Caco-2 (cell line): ENCODE measurements at places on chromosomes 6 and 20. TPM values are rescaled to one million over a fixed set of nuclear protein-coding genes. Genes with fewer than 3 reads are reported as not detected.

- DNase-seq, result no peak
Measured at GRCh38 chr6:8809662-8810061, 374.3 kb upstream of the SLC35B3 start.

- peak; percentile 79 for DNase-seq
Measured at GRCh38 chr20:63309261-63310071, 16.5 kb downstream of the COL20A1 start.

- DNase-seq, result no peak
Measured at GRCh38 chr6:69894578-69895347, 28.4 kb downstream of the COL19A1 start.

The DST gene
- total RNA-seq, result 76.0 and 94.2 TPM in 2 replicates

DNA sequence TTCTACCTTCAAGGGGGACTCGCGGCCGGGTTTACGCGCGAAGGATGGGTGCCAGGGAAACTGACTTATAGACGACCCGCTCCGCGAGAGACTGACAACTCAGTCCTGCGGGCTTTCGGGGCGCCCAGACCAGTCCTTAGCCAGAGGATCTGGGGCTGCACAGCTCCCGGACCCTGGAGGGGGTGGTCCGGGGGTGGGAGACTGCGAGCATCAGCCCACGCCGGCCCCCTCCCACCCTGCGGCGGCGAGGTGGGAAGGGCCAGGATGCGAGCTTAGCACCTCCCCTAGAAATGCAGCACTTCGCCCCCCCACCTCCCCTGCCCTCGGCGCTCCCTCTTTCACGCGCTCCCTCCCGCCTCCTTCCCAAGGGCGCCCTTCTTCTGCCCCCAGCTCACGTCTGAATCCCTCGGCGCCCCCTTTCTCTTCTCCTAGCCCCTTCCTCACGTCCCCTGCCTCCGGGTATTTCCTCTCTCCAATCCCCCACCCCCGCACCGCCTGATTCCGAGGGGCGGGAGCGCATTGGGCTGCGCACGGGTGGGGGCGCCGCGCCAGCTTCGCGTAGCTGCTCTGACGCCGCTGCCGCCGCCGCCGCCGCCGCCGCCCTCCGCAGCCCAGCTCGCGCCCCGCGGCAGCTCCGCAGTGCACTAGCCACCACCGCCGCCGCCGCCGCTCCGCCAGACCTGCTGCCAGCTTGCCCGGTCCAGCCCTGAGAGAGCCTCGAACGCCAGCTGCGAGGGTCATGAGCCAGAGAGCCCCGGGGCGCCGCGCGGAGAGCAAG is at the start of gene SLC32A1:
SLC32A1 (plus strand) TSS at position 639 of the 778 bp plus-strand sequence. CDS start 239 bp downstream, outside the sequence.
- DNase-seq, result no peak

DNA sequence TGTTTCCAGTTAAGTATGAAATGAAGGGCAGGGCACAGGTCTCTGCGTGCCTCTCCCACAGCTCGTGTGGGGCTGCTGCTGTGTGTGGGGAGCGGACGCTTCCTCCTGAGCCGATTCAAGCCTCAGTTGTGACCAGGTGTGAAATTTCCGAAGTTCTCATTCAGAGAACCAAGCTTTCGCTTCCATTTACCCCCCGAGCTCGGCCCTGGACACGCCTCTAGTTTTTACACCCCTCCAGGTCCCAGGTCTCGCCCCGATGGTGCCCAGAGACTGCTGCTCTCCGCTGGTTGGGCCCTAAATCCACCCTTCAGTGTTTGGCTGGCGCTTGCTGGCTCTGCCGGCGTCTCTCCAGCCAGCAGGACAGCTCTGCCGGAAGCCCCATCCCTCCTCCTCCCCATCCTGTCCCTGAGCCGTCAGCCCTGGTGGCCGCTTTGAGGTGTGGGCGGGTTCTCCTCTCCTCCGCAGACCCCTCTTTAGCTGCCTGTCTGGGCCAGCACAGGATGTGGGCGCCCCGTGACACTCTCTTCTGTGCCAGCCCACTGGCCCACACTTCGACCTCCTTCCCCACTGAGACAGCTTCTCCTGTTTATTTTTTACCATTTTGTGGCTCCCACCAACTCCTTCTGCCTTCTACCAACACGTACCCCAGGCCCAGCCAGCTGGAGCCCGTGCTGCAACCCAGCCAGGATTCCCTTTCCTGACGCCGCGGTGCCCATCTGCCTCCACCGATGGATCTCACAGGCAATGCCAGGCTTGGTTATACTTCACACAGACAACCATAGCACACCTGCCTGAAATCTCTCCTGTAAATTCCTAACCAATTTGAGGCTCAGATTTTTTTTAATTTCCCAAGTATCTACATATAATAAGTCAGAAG is 142.8 kb downstream of the DLL1 start:
- no peak for DNase-seq

The CLPSL1 gene
- not detected in 2 replicates for total RNA-seq

The CFAP206 gene
- 0.23 TPM in 1 of 2 replicates, not detected in the other for total RNA-seq

DNA sequence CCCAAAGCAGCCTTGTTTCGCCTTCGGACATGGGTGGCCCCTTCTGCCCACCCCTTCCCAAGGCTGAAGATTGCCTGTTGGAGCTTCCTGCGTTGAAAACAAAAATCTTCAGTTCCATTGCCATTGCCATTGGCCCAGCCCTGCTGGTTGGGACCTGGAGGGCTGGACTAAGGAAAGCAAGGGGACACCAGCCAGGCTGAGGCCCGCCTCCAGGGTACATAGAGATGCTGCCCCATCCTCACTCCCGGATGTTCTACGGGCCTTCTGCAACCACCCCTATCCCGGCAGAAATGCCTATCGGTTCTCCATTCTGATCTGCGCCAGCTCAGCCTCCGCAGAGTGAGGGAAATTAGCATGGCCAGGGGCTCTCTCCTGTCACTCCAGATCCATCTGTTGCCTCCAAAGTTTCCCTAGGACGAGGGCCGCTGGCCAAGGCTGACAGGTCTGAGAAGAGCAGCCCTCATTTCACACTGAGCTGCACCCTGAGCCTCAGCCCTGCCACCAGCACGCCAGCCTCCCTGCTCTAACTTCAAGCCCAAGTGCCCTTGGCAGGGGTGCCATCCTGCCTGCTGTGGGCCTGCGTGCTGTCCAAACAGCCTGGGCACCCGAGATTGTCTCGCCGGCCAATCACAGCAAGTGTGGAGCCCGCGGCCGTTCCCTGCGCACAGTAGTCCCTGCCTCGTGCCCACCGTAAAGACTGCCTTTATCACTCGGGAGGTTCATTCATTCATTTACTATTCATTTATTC is 13.4 kb upstream of the STX16 start:
- no peak for DNase-seq

GRCh38 chr6:118677193-118677592 is 25.8 kb upstream of the CEP85L start:
- no peak for DNase-seq

DNA sequence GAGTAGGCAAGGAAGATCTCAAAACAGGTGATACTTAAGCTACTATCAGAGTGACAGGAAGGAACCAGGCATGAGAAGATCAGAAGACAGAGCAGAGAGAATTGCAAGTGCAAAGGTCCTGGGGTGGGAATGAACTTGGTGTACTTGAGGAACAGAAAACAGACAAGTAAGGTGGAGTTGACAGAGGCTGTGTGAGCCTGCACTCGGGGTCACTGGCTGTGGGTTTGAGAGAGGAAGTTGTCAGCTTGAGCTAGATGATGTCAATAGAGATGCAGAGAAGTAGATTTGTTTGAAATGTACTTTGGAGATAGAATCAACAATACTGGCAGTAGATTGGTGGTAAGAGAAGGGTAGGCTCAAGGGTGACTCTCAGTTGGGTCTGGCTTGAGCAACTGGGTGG is 209.5 kb downstream of the CLIC5 start:
- DNase-seq, result no peak

DNA sequence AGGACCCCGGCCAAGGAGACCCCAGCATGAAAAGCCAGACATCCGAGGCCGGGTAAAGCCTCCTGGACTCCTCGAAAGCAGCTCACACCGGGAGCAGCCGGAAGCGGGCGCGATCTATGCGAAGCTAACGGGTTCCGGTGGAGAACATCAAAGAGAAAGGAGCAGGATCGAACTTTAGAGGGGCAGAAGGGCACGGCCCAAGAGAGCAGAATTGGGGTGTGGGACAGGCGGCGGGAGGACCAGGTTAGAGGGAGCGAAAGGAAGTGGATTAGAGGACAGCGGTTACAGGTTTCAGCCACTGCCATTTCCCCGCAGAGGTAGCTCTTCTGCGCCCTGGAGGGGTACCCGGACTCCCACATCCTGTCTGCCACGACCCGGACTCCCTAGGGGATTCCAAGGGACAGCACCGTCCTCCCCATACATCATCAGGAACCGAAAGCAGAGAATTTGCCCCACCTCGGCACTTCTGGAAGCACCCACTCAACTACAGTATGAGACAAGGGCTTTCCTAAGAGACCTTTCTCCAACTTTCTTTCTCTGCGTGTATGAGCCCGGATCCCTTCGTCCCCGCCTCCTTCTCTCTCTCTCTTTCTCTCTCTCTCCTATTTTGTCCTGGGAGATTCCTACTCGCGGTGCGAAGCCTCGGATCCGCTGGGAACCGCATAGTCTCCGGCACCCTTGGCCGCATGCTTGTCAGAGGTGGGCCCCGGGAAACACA is 507 bp upstream of the VGLL2 start:
- DNase-seq, result no peak

DNA sequence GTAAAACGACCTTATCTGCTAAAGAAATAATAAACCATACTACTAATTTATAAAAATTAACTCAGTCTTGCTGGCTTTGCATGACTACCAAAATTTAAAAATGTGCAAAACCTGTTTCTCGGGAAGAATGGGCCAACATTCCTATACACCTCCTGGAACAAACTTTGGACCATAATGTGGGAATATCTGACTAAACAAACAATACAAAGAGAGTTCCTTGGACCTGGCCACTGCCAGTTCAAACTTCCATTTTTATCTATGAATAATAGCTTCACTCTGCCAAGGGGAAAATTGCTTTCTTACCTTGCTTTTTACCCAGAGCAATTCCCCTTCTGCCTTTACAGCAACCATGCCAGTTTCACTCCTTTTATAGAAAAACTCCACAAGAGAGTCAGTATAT is 38.7 kb upstream of the POU5F1 start:
- DNase-seq, result peak; percentile 45

- no peak for DNase-seq
Measured at GRCh38 chr6:8435845-8436168, 462 bp upstream of the SLC35B3 start.

The ESR1 gene
- total RNA-seq, result not detected in 2 replicates

GRCh38 chr20:37243076-37243936 is 18.3 kb downstream of the GHRH start:
- DNase-seq, result peak; percentile 47

The SH3BGRL2 gene
- total RNA-seq, result 102 and 106 TPM in 2 replicates

The SLC12A5 gene
- total RNA-seq, result 0.56 and 1.9 TPM in 2 replicates

DNA sequence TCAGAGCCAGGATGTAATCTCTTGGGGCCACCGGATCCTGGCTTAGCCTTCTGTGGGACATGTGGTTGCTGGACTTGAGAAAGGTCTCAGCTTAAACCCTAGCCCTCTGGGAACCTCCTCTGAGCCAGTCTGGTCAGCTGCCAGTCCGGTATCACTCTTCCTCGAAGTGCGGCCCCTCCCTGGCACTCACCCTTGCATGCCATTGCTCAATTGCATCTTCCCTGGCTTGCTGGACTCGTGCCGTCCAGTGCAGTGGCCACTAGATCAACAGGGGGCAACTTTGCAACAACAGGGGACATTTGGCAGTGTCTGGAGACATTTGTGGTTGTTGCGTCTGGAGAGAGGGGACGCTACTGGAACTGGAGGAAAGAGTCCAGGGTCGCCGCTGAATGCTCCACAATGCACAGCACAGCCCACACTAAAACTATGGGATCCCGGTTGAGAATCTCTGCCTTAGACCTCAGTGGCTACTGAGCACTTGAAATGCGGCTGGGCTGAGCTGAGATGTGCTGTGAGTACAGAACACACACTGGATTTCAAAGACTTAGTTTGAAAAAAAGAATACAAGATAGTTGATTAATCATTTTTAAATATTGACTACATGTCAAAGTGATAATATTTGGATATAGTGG is 152.1 kb downstream of the TFAP2C start:
- no peak for DNase-seq

DNA sequence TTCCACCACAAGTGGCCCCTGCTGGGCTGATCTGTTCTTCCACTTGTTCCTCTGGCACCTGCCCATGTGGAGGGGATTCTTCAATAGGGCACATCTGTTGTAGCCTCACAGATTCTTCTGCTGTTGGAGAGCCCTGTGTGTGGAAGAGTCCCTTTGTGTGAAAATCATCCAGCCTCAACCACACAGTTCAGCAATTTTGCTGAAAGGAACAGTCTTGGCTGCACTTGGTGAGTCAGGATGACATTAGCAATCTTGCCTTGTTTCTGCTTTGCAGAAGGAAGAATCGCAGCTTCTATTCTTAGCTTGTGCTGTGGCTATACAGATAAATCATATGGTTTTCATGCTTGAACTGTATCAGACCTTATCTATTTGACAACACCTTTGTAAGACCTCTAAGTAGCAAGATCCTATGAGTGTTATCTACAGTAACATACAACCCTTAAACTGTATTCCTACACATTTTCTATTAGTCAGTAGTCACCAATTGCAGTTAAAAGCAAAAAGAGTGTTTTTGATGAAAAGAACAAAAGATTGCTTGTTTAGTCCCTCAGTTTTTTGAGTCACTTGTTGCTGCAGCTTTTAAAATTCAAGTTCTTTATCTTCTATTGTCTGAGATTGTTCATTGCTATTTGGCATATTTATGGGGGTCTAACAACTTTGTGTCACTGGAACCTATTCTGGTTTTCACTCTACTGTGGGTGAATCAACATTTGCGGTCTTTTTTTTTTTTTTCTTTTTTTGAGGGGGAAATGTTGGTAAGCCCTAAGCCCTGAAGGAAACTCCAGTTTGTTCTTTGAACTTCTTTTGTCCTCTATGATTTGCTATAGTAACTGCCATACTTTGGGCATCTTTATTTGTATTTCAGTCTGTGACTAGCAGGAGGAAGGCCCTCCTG is 231.6 kb downstream of the TFAP2B start:
- no peak for DNase-seq

DNA sequence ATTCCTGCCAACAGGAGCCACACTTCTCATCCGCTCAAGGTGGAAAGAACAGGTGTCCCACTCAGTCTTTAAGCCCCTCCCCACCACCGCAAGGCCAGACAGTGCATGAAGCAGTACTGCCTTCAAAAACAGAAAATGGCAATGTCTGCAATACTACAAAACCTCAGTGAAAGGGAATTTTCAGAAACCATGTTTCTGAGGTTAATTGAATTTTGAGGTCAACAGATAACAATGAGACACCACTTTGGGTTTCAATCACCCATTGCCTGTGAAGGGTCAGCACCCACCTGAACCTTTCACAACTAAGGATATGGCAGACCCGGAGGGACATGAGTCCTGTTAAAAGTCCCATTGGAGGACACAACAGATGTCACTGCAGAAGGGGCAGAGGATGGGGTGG is 13.0 kb downstream of the ZC3H12D start:
- no peak for DNase-seq

The HCK gene
- total RNA-seq, result not detected in 2 replicates

The ECI2 gene
- 21.1 and 24.6 TPM in 2 replicates for total RNA-seq

DNA sequence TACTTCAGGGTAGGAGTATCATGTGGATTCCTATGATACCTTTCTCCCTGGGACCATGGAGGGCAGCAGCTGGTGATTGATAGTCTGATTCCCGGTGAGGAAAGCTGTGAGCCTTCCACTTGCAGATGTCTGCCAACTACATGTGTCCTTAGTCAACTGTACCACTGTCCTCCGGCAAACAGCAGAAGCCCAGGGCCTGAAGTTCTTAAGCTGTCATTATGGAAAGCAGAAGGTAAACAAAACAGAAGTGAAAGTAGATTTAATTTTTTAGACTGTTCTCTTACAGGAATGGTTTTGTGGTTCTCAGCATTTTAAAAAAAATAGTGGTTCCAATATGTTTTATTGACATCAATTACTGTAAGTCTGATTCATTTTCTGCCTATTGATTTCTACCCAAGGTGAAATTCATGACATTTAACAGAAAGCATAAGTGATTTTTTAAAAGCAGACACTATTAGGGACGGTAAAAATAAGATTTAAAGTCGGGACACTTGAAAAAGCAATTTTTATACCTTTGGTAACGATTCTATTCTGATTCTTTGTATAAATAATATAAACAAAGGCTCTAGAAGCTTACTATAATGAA is 36.6 kb downstream of the PTPN1 start:
- no peak for DNase-seq

The VSX1 gene
- total RNA-seq, result not detected in 2 replicates
